ENCODE measurements at places on chromosomes 5 and 9. TPM values are rescaled to one million over a fixed set of nuclear protein-coding genes. Genes with fewer than 3 reads are reported as not detected.

The DMRT2 gene
- total RNA-seq, result not detected

The DMGDH gene
- 0.86 TPM for total RNA-seq

The ANKRD18B gene
- total RNA-seq, result 2.2 TPM

The SKIC3 gene
- total RNA-seq, result 74.6 TPM

The SRD5A1 gene
- total RNA-seq, result 11.1 TPM

The NEUROG1 gene
- not detected for total RNA-seq

- peaks cover 18% of the 10 kb centered on the region for H3K36me3 ChIP-seq
- peaks cover 15% of the 10 kb centered on the region for H3K4me1 ChIP-seq
- H3K4me3 ChIP-seq, result no peak overlapping the region
- DNase-seq, result no peak
Measured at GRCh38 chr5:318931-319601, 2.4 kb upstream of the AHRR start.

GRCh38 chr5:10631316-10631996 is 67.6 kb downstream of the ANKRD33B start:
- peaks cover 67% of the 10 kb centered on the region for H3K4me1 ChIP-seq
- H3K4me3 ChIP-seq, result peak overlapping the region; percentile 36
- H3K36me3 ChIP-seq, result no peaks in the 10 kb centered on the region
- no peak for DNase-seq
- H3K27ac ChIP-seq, result peak overlapping the region; percentile 86

DNA sequence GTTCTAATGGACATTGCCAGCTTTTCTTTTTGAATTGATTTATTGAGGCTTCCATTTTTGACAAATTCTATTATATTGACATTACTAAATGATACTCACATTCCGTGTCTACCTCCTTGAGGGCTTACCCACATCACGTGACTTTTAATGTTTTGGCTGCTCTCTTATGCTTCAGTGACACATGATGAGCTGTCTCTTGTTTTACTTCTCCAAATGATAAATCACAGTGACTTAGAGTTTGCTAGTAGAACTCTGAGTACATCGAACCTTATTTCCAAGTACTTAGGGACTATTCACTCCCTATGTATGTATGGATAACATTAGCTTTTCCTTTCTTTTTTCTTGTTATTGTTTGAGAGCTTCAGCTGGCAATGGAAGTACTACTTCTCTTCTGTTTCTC is 169.8 kb upstream of the KCNN2 start:
- H3K4me3 ChIP-seq, result no peak overlapping the region
- H3K36me3 ChIP-seq, result no peaks in the 10 kb centered on the region
- H3K4me1 ChIP-seq, result no peaks in the 10 kb centered on the region
- H3K27ac ChIP-seq, result no peak overlapping the region

DNA sequence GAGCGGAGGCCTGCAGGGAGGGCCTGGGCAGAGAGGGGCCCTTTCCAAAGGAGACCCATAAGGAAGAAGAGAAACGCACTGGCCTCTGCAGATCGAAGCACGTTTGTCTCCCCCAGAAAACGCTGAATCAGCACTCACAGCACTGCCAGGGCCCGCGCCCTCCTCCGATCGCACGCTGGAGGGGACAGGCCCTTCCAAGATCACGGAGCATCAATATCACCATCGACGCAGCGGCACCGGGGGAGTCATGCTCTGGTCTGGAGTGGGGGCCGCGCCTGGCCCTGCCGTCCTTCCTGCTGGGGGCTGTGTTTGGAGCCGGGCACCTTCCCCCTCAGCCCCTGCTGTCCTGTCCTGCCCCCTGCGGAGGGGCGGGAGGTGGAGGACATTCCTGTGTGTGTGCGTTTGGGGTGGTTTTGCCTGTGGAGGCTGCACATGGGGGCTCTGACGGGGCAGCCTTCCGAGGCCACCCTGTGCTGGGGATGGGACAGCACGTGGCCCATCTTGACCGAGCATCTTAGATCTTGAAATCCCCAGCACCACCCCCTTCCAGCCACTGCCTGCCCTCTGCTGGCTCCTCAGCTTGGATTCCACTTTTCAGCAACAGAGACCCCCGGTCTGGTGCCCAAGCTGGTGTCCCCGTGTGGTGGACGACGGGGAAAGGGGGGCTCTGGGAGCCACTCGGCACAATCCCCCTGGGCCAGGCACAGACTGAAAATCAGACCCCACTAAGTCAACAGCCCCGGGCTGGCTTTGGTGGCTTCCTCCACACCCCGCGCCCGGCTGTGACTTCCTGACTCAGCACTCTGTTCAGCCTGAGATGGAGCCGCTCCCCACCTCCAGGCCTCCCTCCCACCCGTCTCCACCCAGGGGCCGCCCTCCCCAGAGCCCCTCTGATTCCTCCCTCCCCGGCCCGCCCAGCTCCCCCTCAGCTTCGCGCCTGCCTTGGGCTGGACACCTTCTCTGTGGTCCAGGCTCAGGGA is 8.3 kb downstream of the TMEM250 start:
- peak overlapping the region; percentile 97 for H3K27ac ChIP-seq
- H3K4me1 ChIP-seq, result peaks cover 78% of the 10 kb centered on the region
- peaks cover 6% of the 10 kb centered on the region for H3K36me3 ChIP-seq
- no peaks in the 10 kb centered on the region for H3K27me3 ChIP-seq

DNA sequence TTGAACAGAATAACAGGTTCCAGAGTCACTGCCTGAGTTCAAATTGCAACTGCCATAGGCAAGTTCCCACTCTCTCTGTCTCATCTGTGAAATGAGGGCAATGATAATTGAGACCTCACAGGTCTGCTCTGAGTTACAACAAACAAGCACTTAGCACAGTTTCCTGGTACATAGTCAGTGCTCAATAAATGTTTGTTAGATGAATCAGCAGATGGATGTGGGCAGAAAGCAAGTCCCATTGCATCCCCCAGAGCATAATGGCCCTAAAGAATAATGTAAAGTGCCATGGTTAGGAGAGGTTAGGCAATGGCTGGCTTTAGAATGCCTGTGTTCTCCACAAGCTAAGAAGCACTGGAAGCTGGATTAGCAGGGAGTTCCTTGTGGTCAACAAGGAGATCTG is 136.5 kb upstream of the LARP1 start:
- H3K27ac ChIP-seq, result no peak overlapping the region
- H3K4me3 ChIP-seq, result no peak overlapping the region
- no peaks in the 10 kb centered on the region for H3K36me3 ChIP-seq
- H3K4me1 ChIP-seq, result no peaks in the 10 kb centered on the region

- H3K4me1 ChIP-seq, result peaks cover 9% of the 10 kb centered on the region
- peak; percentile 43 for DNase-seq
- H3K27ac ChIP-seq, result no peak within 1 kb of the TSS
- H3K36me3 ChIP-seq, result no peaks in the 10 kb centered on the region
- peaks cover 53% of the 10 kb centered on the region for H3K27me3 ChIP-seq
- H3K4me3 ChIP-seq, result peak within 1 kb of the TSS; percentile 46
Measured at GRCh38 chr5:123036391-123037103, at the start of gene PPIC. Gene PPIC (minus strand): TSS chr5:123036725. CDS start chr5:123036625, 100 bp downstream.

DNA sequence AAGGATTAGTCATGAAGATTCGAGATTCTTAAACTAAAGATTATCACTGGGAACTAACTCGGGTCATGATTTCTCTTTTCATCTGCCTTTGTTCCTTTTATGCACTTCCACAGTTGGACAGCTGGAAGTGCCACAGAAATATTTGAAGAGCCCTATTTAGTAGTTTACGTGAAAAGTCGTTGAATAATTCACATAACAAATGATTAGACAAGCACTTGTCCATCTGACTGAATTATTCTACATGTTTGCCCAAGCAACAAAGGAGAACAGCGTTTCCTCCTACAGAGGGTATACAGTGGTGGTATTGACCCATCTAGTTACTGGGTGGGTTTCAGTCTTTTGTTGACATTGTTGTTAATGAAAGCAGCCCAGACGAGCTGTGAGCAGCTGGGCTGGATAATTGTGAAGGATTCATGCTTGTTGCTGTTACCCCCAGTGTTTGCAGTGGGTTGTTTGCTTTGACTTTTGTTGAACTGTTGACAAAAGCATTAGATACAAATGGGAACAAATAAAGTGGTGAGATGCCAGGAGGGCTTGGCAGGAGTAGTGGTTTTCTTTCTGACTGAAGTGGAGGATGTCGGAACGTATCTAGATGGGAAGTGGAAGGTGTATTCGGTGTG is 96.2 kb downstream of the TLE4 start:
- no peak overlapping the region for H3K27ac ChIP-seq
- DNase-seq, result no peak
- no peak overlapping the region for H3K4me3 ChIP-seq
- no peaks in the 10 kb centered on the region for H3K27me3 ChIP-seq
- H3K36me3 ChIP-seq, result peaks cover 9% of the 10 kb centered on the region

- H3K4me3 ChIP-seq, result no peak overlapping the region
- no peaks in the 10 kb centered on the region for H3K27me3 ChIP-seq
- no peaks in the 10 kb centered on the region for H3K4me1 ChIP-seq
- DNase-seq, result no peak
- H3K27ac ChIP-seq, result no peak overlapping the region
- H3K36me3 ChIP-seq, result no peaks in the 10 kb centered on the region
Measured at GRCh38 chr5:21820527-21820926, 1032.6 kb downstream of the CDH12 start.

- H3K36me3 ChIP-seq, result no peaks in the 10 kb centered on the region
- H3K27ac ChIP-seq, result no peak overlapping the region
- H3K4me3 ChIP-seq, result no peak overlapping the region
Measured at GRCh38 chr9:112780450-112781036, 30.0 kb downstream of the SNX30 start.

DNA sequence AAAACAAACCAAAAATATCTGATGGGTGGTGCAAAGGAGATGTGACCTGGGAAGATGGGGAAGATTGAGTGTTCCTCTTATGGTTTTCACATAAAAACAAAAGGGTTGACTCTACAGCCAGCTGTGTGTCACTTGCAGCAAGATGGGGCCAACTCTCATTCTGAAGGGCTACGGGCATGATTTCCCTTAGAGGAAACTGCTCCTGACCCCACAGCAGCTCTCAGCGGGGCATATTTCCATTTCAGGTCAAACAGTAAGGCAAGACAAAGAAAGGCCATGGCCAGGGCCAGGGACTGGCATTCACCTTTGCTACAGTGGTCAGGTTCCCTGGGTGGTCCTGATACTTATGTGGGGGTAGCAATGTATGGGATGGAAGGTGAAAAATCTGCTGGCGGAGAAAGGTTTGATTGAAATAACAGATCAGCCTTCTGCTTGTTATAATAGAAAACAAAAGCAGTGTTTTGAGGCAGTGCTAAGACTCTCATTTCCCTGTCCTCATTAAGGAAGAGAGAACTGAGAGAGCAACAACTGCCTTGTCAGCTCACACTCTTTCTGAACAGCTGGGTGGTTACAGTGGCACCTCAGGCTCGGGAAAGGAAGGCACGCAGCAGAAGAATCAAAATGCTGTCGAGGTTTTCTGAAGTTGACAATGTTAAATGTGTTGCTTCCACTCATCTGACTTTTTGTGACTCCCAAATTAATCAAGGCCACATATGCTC is 120.7 kb upstream of the PCA3 start:
- H3K36me3 ChIP-seq, result no peaks in the 10 kb centered on the region
- no peak for DNase-seq
- no peaks in the 10 kb centered on the region for H3K4me1 ChIP-seq
- no peak overlapping the region for H3K4me3 ChIP-seq

- peaks cover 38% of the 10 kb centered on the region for H3K36me3 ChIP-seq
- no peak for DNase-seq
- no peak overlapping the region for H3K4me3 ChIP-seq
- H3K27ac ChIP-seq, result no peak overlapping the region
- peaks cover 19% of the 10 kb centered on the region for H3K4me1 ChIP-seq
Measured at GRCh38 chr5:111422747-111423720, 89.3 kb downstream of the STARD4 start.

DNA sequence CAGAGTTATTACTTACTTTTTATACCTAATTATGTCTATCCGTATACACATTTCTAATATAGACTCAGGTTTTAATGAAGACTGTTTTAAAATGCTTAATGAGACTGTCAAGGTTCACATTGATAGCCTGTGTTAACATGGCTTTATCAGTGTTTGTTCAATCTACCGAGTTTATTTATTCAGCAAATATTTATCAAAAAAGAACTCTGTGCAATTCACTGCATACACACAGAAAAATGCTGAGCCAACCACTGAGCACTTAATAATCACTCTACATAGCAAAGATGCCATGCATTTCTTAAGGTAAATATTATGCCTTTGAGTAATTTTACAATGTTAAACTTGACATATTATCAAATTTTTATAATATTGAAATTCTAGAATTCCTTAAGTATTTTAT is 428.2 kb downstream of the ANXA1 start:
- H3K4me1 ChIP-seq, result no peaks in the 10 kb centered on the region
- H3K27me3 ChIP-seq, result no peaks in the 10 kb centered on the region
- no peak for DNase-seq
- no peak overlapping the region for H3K4me3 ChIP-seq
- H3K27ac ChIP-seq, result no peak overlapping the region

GRCh38 chr5:181099602-181100086 is 31.3 kb downstream of the OR2V1 start:
- peaks cover 12% of the 10 kb centered on the region for H3K4me1 ChIP-seq
- no peak overlapping the region for H3K27ac ChIP-seq
- H3K36me3 ChIP-seq, result no peaks in the 10 kb centered on the region
- H3K4me3 ChIP-seq, result no peak overlapping the region
- peaks cover 30% of the 10 kb centered on the region for H3K27me3 ChIP-seq
- no peak for DNase-seq
